Cortex of kidney (tissue), 1 donor: ENCODE measurements at places on chromosomes 2 and 18.

DNA sequence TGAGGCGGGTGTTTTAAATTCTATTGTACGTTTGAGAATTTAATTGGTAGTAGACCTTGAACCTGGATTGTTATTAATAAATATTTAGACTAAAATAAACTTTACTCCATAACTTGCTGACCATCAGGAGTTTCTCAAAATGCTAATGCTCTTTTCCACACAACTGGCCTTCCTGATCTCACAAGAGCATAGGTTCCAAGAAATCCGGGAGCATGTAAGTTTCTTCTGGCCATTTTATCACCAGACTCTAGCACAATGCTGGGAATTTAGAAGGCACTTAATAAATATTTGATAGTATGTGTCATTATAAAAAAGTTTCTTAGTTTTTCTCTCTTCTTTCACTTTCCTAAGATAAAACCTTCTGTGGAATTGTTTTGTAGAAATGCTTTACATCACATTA is 2047.1 kb downstream of the SUCLG1 start:
- DNase-seq = no peak

- no peak for DNase-seq
Observed at GRCh38 chr2:71922091-71922490, 225.6 kb downstream of the CYP26B1 start.

DNA sequence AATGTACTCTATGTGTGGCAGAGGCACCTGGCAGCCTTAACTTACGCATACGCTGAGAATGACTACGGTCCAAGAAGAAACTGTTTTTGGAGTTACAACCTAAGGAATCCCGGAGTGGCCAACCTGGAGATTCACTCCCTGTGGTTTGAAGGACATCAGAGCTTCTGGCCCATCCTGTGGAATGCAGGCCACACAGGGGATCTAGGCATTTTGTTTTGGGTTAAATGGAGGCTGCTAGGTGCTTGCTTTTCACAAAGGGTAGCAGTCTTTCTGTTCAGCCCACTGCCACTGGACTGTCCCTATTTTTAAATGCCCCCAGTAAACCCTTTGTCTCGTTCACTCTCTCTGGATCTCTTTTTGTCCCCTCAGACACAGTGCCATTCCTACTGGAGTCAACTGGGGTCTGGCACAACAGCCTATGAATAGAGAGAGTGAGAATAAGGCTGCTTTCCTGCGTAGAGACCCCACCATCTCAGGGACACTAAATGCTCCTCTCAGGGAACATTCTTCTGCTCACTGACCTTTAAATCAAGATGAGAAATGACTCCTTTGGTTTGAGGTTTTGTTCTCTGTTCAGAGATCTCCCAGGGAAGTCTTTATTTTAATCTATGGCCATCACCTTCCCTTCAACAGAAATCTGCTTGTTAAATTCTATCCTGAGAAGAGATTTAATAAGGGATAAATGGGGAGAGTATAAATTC is 124.9 kb downstream of the B3GNT2 start:
- DNase-seq = no peak

DNA sequence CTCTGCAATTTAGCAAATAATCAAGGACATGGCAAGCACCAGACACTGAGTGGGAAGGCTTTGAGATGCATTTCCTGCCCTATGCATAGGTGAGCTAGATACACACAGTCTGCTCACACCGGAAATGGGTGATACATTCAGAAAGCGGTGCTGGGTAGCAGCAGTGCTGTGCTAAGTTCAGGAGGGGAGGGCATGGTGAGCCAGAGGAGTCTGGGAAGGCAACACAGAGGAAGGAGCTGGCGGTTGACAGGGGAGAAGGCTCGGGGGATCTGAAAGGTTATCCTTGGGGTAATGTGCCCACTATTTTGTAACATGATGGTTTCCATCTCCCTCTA is 57.4 kb upstream of the EPAS1 start:
- DNase-seq = no peak

- DNase-seq = no peak
Observed at GRCh38 chr2:204715361-204715760, 170.1 kb downstream of the PARD3B start.

GRCh38 chr2:38013158-38013752 is 62.7 kb downstream of the CYP1B1 start:
- DNase-seq = no peak

- no peak for DNase-seq
Observed at GRCh38 chr2:218884519-218884918, 3.9 kb downstream of the WNT10A start.

- DNase-seq = no peak
Observed at GRCh38 chr2:148529745-148530144, 114.8 kb upstream of the EPC2 start.

- no peak for DNase-seq
Observed at GRCh38 chr18:76518123-76518859, 23.2 kb upstream of the ZNF516 start.

DNA sequence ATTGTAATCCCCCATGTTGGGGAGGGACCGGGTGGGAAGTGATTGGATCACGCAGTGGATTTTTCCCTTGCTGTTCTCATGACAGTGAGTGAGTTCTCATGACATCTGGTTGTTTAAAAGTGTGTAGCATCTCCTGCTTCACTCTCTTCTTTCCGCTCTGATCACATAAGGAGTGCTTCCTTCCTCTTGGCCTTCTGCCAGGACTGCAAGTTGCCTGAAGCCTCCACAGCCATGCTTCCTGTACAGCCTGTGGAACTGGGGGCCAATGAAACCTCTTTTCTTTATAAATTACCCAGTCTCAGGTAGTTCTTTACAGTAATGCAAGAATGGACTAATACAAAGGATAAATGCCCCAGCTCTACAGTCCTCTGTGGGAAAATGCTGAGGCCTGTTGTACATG is 437.5 kb upstream of the NXPH2 start:
- no peak for DNase-seq

DNA sequence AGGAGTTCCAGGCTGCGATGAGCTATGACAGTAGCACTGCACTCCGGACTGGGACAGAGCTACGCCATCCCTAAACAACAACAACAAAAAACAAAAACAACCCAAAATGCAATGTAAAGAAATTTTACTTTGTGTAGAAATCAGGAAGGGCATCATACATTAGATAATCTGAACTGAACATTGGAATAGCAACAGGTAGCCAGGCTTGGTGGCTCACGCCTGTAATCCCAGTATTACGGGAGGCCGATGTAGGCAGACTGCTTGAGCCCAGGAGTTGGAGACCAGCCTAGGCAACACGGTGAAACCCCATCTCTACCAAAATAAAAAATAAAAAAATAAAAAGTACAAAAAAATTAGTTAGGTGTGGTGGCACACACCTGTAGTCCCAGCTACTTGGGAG is 2.1 kb upstream of the PNO1 start:
- DNase-seq = no peak

- no peak for DNase-seq
Observed at GRCh38 chr2:203673933-203674332, 32.5 kb upstream of the CD28 start.

GRCh38 chr2:153347818-153348495 is 130.6 kb downstream of the RPRM start:
- no peak for DNase-seq

- no peak for DNase-seq
Observed at GRCh38 chr2:58904095-58904494, 663.0 kb upstream of the FANCL start.
